NK-92 treated with Interleukin-12 subunit alpha and Interleukin-12 subunit beta, amount 100 ng/mL, for 24 hours (cell line): ENCODE measurements at places on chromosomes 2 and 18.

- no peak for DNase-seq
Observed at GRCh38 chr18:621291-622043, 24.7 kb downstream of the CLUL1 start.

- no peak for DNase-seq
Observed at GRCh38 chr2:27583390-27583915, 611 bp downstream of the ZNF512 start.

- no peak for DNase-seq
Observed at GRCh38 chr18:50441016-50441415, 66.2 kb downstream of the SKA1 start.

DNA sequence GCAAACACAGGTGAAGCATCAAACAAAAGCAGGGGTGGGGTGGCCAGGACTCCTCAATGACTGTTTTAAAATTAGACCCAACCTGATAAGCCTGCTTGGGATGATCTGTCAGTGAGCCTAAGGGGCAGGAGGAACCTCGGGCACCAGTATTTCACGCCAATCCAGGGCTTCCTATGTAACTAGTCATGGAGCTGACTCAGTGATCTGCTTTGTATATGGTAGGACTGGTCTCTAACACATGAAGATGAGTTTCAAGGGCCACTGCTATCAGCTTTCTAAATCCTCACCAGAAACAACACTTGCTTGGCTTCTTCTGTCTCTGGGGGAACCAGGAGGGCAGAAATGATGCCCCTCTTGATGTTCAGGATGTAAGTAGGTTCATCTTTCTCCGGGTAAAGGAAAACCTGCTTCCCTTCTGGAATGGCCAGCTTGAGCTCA lies 6.2 kb downstream of the APOB start:
- no peak for DNase-seq
